Smooth muscle cell of the pulmonary artery (primary cell): ENCODE measurements at places on chromosomes 1 and 21. TPM values are rescaled to one million over a fixed set of nuclear protein-coding genes. Genes with fewer than 3 reads are reported as not detected.

EPHA2 gene
- 34.7 and 76.8 TPM in 2 replicates for total RNA-seq

NBPF11 gene
- total RNA-seq, result 4.4 and 9.0 TPM in 2 replicates

RIIAD1 gene
- not detected in 2 replicates for total RNA-seq

S100A2 gene
- 0.98 and 2.4 TPM in 2 replicates for total RNA-seq

AVPR1B gene
- total RNA-seq, result not detected in 2 replicates

C8B gene
- not detected in 2 replicates for total RNA-seq

CZIB gene
- total RNA-seq, result 44.7 and 45.0 TPM in 2 replicates

USH2A gene
- total RNA-seq, result under 0.01 TPM in 1 of 2 replicates, not detected in the other

PLA2G2C gene
- not detected in 2 replicates for total RNA-seq

CTNNBIP1 gene
- 19.5 and 23.5 TPM in 2 replicates for total RNA-seq

LCE3D gene
- total RNA-seq, result not detected in 2 replicates

TRIM67 gene
- total RNA-seq, result 0.03 and 0.39 TPM in 2 replicates

KRTAP8-1 gene
- total RNA-seq, result not detected in 2 replicates

KCNJ9 gene
- total RNA-seq, result under 0.01 TPM in 1 of 2 replicates, not detected in the other

SETSIP gene
- total RNA-seq, result 0.13 TPM in 1 of 2 replicates, not detected in the other

FTCD gene
- 0.56 and 0.65 TPM in 2 replicates for total RNA-seq
